ENCODE measurements at places on chromosomes 3 and 15. TPM values are rescaled to one million over a fixed set of nuclear protein-coding genes. Genes with fewer than 3 reads are reported as not detected.
A peak's percentile ranks its signal among the peaks of the same experiment; 100 is the strongest.

Gene GLDN
- total RNA-seq: 0.57 TPM

Gene PXYLP1
- 1.4 TPM for total RNA-seq

- no peaks in the 10 kb centered on the region for H3K27me3 ChIP-seq
- H3K27ac ChIP-seq: peak overlapping the region; percentile 96
- H3K4me3 ChIP-seq: no peak overlapping the region
- no peak for DNase-seq
- peaks cover 93% of the 10 kb centered on the region for H3K4me1 ChIP-seq
These were observed 35.7 kb downstream of the FLNB start for GRCh38 chr3:58043933-58044332.

GRCh38 chr3:9396301-9396631 lies 1.1 kb upstream of the SETD5 start:
- peak overlapping the region; percentile 78 for H3K4me3 ChIP-seq
- H3K27ac ChIP-seq: peak overlapping the region; percentile 96
- H3K4me1 ChIP-seq: peaks cover 28% of the 10 kb centered on the region
- peaks cover 24% of the 10 kb centered on the region for H3K36me3 ChIP-seq
- peak; percentile 63 for DNase-seq

DNA sequence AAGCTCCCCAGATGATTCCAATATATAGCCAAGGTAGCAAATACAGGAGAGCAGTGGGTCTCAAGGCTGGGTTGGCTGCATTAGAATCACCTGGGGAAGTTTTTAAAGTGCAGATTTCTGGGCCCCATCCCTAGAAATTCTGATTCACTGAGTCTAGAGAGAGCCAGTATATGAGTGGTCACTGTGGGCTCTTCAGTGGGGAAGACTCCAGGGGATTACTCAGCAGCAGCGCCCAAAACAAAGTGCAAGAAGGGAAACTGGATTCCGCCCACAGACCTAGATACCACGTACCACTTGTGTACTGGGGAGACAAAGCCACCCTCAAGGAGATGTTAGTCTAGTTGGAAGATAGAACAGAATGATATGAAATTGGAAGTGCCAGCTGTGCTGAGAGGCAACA lies 40.0 kb downstream of the NME9 start:
- no peak for DNase-seq
- no peaks in the 10 kb centered on the region for H3K27me3 ChIP-seq
- no peaks in the 10 kb centered on the region for H3K4me1 ChIP-seq

- no peak overlapping the region for H3K27ac ChIP-seq
- H3K27me3 ChIP-seq: no peaks in the 10 kb centered on the region
- no peak overlapping the region for H3K4me3 ChIP-seq
These were observed 67.0 kb upstream of the CTDSPL start for GRCh38 chr3:37794646-37795045.

DNA sequence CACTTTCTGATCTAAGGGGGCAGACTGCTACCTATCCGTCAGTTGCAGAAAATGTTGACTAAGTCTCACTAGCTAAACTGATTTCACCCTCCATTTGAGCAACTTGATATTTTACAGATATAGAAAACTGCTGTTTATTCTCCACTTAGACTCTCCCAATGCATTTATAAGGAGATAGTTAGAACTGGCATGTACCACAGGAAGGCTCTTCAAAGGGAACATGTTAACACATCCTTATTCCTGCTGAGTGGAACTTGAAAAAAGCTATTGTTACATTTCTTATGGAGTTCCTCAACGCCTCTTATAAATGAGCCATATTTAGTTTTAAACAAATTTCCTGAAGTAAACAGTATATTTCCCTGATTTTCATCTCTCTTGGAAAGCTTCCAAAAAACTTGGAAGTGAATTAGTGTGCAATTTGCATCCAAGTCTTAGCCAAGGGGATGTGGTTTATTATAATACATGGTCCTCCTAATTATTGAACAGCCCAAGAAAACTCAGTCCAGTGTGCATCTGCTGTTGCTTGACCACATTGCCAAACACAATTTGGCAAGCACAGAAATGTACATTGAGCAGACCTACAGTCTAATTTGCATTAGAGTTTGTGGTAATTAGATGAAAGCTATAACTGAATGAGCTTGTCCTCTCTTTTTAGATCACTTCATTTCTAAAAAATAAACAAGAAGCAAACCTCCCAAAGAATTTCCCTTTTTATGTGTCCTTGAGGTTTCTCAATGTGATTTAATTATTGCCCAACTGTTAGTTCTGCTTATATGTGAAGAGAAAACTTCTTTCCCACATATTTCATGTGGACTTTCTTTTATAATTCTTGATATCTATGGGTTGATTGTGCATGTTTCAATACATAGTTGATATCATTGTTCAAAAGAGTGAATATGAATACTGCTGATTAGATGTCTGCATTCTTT lies 72.6 kb upstream of the DPH6 start:
- no peaks in the 10 kb centered on the region for H3K36me3 ChIP-seq
- no peaks in the 10 kb centered on the region for H3K4me1 ChIP-seq
- H3K27ac ChIP-seq: no peak overlapping the region
- no peak for DNase-seq

- no peak for DNase-seq
- peaks cover 2% of the 10 kb centered on the region for H3K27me3 ChIP-seq
- no peaks in the 10 kb centered on the region for H3K36me3 ChIP-seq
- no peak overlapping the region for H3K27ac ChIP-seq
- no peaks in the 10 kb centered on the region for H3K4me1 ChIP-seq
- H3K4me3 ChIP-seq: no peak overlapping the region
These were observed 11.8 kb downstream of the CAPN3 start for GRCh38 chr15:42371096-42371495.

- H3K27ac ChIP-seq: peak overlapping the region; percentile 41
- no peaks in the 10 kb centered on the region for H3K27me3 ChIP-seq
- H3K4me3 ChIP-seq: peak overlapping the region; percentile 48
- H3K36me3 ChIP-seq: no peaks in the 10 kb centered on the region
These were observed 14.4 kb downstream of the PAK6 start for GRCh38 chr15:40253167-40253790.

- no peak for DNase-seq
- peak overlapping the region; percentile 34 for H3K27ac ChIP-seq
- H3K4me1 ChIP-seq: peaks cover 10% of the 10 kb centered on the region
- no peak overlapping the region for H3K4me3 ChIP-seq
- no peaks in the 10 kb centered on the region for H3K36me3 ChIP-seq
These were observed 207.5 kb downstream of the PDCD6IP start for GRCh38 chr3:34005886-34006285.

GRCh38 chr3:187183210-187183862 lies 13.9 kb upstream of the RTP1 start:
- H3K4me1 ChIP-seq: no peaks in the 10 kb centered on the region
- H3K27me3 ChIP-seq: peaks cover 2% of the 10 kb centered on the region
- no peaks in the 10 kb centered on the region for H3K36me3 ChIP-seq
- H3K4me3 ChIP-seq: no peak overlapping the region
- DNase-seq: no peak
